ENCODE measurements at places on chromosomes 11 and 22.
A peak's percentile ranks its signal among the peaks of the same experiment; 100 is the strongest.

- DNase-seq = no peak
Observed at GRCh38 chr11:78295991-78296930, 107.5 kb downstream of the USP35 start.

GRCh38 chr11:16266021-16266420 lies 90.3 kb downstream of the SOX6 start:
- no peak for DNase-seq

DNA sequence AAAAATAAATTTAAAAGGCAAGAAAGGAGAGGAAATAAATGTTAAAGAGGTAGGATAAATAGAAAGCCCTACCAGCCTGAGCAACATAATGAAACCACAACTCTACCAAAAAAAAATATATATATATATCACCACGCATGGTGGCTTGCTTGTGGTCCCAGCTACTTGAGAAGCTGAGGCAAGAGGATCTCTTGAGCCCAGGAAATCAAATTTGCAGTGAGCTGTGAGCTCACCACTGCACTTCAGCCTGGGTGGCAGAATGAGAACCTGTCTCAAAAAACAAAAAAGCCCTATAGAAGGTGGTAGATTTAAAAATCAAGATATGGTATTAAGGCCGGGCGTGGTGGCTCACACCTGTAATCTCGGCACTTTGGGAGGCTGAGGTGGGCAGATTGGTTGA lies 10.5 kb downstream of the NUCB2 start:
- no peak for DNase-seq

GRCh38 chr11:32154275-32154674 lies 63.4 kb downstream of the RCN1 start:
- no peak for DNase-seq

DNA sequence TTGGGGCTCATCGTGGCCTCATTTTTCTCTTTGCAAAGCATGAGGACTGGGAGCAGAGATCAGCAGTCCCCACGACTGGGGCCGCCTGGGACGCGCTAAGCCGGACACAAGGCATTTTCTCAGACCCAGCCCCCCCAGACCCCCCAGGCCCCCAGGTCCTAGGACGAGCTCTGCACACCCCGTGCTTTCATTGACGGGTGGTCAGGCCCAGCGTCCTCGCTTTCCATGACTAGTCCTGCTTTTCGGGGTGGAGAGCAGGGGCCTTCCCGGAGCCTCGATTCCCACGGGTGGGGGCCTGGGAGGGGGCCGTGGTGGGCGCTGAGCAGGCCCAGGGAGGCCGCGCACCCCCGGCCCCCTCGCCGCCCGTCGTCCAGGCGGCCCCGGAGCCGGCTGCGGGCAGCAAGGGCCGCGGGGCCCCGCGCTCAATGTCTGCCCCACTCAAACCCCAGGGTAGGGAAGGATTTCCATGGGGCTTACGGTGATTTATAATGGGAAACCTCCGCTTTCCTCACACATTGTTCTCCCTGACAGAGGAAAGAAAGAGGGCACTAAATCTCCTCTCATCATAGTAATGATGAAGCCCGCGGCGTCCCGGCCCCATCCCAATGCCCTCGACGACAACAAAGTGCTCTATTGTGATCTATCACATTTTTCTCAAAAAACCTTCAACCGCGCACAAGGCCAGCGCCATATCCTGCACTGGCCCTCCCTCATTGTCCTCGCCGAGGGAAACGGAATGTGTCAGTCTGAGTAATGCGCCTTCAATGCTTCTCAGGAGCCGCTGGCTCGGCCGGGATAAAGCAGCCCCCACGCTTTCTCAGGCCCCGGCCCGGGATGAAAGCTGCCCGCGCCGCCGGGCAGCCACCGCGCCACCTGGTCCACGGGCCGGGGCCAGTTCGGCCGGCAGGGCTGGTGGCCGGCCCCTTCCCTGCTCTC lies 10.4 kb upstream of the LINC01488 start:
- DNase-seq = no peak

DNA sequence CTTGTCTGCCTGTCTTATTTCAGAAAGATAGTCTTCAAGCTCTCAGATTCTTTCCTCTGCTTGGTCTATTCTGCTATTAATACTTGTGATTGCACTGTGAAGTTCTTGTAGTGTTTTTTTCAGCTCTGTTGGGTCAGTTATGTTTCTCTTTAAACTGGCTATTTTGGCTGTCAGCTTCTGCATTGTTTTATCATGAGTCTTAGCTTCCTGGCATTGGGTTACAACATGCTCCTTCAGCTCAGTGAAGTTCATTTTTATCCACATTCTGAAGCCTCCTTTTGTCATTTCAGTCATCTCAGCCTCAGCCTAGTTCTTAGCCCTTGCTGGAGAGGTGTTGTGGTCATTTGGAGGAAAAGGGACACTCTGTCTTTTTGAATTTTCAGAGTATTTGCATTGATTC lies 15.5 kb upstream of the DEPDC7 start:
- DNase-seq = no peak

DNA sequence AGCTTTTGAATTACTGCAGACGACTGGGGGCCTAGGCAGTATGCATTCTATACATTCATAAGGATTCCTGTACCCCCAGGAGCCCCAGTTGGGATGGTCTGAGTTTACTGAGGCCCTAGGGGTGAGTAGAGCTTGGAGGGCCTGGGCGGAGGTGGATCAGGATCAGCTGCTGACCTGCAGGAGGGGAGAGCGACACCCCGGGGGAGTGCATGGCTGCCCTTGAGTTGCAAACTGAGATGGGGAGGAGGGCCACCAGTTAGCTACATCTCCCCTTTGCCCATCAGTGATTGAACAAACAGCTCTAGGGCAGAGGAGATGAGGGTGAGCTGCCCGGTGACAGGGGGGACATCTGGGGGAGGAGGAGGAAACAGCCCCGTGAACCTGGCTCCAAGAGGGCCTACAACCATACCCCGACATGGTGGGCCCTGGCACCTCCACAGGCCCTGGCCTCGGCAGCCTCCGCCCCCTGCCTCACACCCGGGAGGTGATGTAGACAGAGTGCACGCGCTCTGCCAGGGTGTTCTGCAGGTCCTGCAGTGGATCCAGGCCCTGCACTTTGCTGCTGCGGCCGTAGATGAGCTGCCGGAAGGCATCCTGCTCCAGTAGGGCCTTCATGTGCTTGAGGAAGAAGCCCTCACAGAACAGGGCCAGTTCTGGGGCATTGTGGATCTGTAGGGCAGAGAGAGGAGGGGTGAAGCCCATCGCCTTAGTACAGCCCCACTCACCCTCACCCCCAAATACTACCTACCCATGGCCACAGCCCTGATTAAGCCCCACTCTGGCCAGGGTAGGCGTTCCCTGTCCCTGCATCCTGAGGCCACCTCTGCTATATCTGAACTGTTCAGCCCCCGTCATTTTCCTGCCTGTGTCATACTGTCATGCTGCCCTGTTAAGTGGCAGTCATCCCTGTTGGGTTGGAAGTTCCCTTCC lies 46.8 kb downstream of the NAT10 start:
- DNase-seq = no peak

DNA sequence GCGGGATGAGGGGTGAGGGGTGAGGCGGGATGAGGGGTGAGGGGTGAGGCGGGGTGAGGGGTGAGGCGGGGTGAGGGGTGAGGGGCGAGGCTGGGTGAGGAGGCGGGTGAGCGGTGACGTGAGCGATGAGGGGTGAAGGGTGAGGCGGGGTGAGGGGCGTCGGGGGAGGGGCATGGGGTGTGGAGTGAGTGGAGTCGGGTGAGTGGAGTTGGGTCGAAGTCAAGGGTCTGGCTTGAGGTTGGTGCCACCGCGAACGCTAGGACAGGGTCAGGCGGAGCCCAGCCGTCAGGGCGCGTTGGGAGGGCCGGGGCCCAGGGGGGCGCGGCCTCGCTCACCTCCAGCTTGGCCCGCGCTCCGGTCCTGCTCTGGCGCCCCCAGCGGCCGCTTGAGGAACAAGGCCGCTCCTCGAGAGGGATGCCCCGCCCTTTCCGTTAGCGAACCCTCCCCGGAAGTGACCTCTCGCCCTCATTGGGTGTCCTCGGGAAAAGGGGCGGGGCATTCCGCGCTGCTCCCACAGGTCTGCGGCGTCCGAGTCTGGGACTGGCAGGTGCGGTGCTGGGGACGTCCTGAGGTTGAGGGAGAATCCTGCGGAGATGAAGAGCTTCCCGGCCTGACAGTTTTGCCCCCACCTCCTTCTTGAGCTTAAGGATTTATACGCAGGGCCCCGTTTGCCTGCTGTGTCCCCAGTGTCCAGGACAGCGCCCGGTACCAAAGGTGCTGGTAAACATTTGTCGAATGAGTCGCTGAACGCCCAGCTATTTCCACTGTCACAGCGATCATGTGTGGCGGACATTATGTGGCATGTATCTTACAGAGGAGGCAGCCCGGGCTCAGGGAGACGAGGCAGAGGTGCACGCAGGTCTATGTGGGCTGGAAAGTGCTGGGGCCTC lies at the start of gene SYCE3:
TSS of gene SYCE3 (minus strand) at position 397 of the 890 bp plus-strand sequence. CDS start 6,514 bp downstream, outside the sequence.
- DNase-seq = peak; percentile 94

Data from activated T-helper 1 cell treated with Interleukin-2 at 50 U/mL for 16 hours (primary cell).